ENCODE measurements at places on chromosomes 3 and 15. TPM values are rescaled to one million over a fixed set of nuclear protein-coding genes. Genes with fewer than 3 reads are reported as not detected.

DNA sequence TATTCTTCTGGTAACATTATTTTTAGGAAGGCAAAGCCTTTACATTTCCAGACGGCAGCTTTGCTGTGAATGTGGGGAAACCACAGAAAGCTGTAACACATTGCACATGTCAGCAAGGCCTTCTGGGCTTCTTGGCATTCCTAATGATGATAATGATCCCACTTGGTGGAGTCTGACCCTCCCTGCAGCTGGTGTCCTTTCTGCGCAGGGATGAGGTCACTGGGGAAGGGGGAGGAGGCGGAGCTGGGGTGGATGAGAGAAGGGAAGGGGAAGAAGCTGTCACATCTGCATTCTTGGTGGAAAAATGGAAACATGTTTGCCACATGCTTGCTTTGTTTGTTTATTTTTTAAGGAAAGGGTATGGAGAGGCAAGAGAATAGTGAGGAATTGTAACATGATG, 68.6 kb downstream of the FILIP1L start:
- DNase-seq: no peak

- no peak for DNase-seq
These were observed 109.7 kb downstream of the OCA2 start for GRCh38 chr15:27989427-27989826.

GOLGA8G gene
- not detected for total RNA-seq

DNA sequence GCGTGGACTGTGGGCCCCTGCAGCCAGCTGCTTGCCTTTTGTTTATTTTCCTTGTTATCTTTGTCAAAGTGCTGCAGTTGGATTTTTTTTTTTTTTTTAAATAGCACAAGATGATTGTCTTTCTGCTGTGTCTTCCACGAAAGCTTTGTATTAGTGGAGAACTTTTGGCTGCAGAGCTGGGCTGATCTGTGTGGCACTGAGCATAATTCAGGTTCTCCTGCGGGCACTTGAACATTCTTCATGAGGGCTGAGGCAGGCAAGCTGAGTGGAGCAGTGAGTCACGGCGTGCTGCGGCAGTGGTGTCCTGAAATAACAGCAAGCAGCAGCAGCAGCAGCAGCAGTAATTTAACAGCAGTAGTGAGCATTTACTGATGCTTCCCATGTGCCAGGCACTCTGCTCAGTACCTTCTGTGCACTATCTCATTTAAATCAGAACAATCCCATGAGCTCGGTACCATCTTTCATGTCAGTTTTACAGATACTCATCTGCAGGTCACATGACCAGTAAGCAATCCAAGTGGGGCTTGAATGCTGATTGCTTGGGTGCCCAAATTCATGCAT, 45.8 kb downstream of the MITF start:
- DNase-seq: no peak

- DNase-seq: no peak
These were observed 40.2 kb downstream of the ISL2 start for GRCh38 chr15:76376816-76377215.

PEX11A gene
- 1.8 TPM for total RNA-seq

DNA sequence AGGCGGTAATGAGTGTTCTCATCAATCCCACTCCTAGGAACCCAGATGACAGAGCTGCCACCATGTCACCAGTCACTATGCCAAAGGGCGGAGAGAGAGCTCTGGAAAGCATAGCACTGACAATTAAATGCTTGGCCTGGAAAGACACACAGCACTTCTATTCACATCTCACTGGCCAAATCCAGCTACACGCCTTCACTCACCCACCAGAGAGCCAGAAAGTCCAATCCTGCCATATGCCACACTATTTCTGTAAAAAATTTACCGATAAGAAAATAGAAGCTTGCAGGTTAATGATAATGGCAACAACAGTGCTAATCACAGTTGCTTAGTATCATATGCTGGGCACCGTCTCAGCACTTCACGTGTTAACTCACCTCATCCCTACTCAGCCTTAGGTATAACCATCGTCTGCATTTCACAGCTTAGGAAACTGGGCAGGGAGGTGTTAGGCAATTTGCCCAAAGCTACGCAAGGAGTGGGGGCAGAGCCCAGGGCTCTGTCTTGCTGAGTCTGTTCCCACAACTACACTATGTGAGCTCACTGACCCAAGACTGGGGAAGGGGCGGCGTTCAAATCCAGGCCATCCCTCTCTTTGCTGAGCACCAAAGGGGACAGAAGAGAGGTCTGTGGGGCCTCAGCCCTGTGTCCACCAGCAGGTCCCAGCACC, 16.5 kb downstream of the KLHL25 start:
- no peak for DNase-seq

- DNase-seq: no peak
These were observed 714 bp downstream of the ECT2 start for GRCh38 chr3:172751175-172751704.

GRCh38 chr3:45442679-45443253, 54.4 kb downstream of the LARS2 start:
- DNase-seq: no peak

DNA sequence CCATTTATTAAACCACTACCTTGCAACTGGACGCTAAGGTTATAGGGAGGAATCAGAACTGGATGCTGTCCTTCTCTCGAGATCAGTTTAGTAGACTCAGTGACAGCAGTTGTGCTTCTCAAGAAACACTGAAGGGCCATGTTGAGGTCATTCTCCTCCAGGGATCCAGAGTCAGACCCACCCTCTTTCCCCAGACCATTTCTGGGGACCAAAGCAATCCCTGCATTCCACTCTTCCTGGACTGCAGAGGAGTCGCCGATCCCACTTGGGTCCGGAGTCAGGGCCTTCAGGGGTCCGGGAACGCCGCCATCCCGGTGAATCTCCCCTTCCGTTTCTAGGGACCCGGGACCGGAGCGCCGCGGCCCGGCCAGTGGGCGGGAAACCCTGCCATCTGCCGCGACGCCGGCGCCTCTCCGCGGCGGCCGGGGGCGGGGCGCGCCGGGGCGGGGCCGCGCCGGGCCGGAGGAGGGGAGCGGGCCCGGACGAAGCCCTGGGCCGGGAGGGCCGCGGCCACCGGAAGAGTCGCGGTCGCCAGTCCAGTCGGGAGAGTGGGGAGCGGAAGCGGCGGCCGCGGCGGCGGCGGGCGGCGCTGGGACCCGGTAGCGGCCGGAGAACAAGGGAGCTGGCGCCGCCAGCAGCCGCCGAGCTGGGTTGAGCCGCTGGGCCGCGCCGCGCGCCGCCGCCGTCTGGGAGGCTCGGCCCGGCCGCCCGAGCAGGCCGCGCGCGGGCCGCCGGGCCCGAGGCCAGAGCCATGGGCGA, at the start of gene DVL3:
Gene DVL3, plus strand, starts transcription at position 493 of the 759 bp plus-strand sequence. Its CDS starts 259 bp downstream, at position 752.
- DNase-seq: peak; percentile 25

- DNase-seq: no peak
These were observed 161.3 kb upstream of the SLC2A2 start for GRCh38 chr3:171187706-171188290.

CHRM5 gene
- not detected for total RNA-seq

ARGFX gene
- total RNA-seq: not detected

DNA sequence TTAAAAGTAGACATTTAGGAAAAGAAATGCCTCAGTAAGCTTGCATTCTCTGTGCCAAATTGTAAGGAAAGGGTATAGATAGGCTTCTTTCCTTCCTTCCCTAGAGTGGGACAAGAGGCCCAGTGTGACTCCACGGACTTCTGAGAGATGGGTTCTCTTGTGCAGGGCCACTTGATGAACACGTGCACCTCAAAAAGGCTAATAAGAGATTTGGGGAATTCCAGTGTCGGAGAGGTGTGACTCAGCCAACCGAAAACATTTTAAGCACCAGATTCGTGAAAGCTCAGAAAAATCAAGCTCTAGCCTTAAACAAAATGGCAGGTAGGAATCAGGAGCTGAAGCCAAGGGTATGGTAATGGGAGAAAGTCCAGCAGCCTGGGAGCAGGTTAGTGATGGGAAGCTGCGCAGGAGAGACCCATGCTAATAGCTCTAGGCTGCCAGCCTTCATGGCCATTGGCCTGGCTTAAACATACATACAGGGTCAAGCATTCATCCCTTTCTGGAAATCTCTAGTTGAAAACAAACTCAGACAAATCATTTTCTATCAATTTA, 56.2 kb downstream of the SV2B start:
- no peak for DNase-seq

DNA sequence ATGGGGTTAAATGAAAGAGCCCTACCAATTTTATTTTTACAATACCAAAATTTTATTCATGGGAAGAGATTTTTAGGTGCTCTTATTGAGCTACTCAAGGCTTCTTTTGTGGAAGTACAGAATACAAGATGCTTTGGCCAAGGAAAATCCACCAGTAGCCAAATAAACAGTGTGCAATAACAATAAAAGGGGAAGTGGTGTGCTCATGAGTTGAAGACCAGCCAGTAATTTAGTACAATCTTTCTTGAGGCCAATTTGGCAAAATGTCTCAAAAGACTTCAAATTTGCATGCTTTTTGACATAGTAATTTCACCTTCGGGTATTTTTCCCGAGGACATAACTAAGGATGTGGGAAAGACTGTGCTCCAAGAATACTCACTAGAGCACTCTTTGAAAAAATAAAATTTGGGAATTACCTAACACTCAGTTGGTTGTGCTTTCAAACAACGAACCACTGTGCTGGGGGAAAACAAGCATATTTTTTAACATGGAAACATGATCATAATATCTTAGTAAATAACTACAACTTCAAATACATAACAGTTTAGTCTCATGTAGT, 294.0 kb downstream of the DIPK2A start:
- no peak for DNase-seq

SLC9C1 gene
- total RNA-seq: not detected

GRCh38 chr15:76168237-76168984, 108.6 kb downstream of the TMEM266 start:
- DNase-seq: no peak

METTL6 gene
- total RNA-seq: 19.6 TPM

DNA sequence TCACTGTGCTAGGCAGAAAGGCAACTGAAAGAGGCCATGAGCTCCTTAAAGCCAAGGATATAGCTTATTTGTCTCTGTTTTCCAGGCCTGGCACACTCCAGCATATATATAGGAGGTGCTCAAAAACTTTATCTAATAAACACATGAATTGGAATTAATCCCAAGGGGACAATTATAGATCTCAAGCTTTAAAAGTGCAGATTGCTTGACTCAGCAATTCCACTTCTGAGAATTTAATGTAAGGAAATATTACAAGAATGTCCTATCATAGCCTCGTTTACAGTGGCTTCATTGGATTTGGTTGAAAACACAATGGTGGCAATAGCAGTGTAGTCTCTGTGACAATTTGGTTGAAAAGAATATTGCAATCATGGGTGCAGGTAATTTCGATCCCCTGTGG, 267.3 kb downstream of the SHQ1 start:
- no peak for DNase-seq

RTP3 gene
- total RNA-seq: not detected

SOX14 gene
- total RNA-seq: not detected

DNA sequence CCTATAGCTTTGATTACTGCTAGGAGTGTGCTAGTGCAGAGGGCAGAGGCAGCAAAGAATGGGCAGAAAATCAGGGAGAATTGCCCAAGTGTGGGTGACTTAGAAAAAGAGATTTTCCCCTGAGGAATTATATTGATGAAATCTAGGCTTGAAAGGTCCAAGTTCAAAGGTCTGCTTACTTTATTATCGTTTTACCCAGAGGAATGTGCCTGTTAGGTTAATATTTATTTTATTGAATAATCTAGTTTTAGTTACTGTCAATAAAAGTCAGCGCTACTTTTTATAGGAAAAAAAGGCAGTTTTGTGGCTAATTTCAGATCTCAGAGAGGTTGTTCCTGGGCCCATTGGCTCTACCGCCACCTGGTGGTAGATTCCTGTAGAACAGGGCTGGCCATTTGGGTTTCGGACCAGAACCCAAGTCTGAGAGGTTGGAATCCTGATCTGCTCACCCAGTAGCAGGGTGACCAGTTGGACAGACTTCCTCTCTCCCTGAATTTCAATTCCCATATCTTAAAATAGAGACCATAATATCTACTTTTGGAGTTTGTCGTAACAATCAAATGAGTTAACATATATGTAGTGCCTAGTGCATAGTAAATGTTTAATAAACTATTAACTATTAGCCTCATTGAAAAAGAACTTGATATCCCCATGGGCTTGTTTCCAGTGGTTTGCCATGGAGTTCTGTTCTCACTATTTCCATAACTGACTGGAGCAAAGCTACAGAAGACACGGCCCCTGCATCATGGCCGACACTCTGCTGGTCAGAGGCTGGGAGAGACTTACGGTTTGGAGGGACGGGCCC, 62.7 kb upstream of the ZNF148 start:
- DNase-seq: peak; percentile 63

GRCh38 chr3:195133013-195133412, 137.9 kb downstream of the XXYLT1 start:
- DNase-seq: no peak

GRCh38 chr3:197001106-197001971, 28.3 kb downstream of the MELTF start:
- DNase-seq: no peak

- DNase-seq: no peak
These were observed 140.4 kb downstream of the ABI3BP start for GRCh38 chr3:100852840-100853239.

RASSF1 gene
- total RNA-seq: 33.7 TPM

DNA sequence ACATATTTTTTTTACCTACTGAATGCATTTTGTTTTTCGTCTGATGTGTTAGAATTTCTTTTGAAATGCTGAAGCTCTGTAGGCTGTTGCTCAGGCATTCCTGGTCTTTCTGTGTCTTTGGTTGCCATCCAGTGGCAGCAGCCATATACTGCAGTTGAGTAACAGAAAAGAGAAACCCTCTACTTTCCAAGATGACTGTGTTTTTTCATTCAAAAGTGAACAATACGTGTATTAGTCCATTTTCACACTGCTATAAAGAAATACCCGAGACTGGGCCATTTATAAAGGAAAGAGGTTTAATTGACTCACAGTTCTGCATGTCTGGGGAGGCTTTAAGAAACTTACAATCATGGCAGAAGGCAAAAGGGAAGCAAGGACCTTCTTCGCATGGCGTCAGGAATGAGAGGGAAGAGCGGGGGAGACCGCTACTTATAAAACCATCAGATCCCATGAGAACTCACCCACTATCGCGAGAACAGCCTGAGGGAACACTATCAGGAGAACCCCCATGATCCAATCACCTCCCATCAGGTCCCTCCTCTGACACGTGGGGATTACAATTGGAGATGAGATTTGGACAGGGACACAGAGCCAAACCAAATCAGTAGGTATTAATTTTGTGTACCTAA, 4.7 kb upstream of the GOLGA8B start:
- peak; percentile 46 for DNase-seq

DNA sequence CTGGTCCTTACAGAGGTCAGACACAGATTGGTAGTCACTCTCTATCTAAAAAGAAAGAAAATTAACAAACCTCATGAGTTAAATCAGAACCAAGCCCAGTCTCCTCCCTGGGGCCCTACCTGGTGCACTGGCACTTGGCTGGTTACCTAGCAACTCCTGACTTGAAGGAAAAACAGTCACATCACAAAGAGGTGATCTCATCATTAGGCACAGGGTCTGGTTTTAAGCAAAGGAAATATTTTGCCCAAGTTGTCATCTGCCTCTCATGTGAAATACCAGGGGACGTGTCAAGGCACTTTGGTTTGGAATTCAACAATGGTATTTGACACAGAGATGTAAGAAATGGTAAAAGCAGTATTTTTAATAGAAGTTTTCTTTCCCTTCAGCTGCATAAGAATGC, 47.7 kb upstream of the FMN1 start:
- DNase-seq: no peak

Data from activated T-cell treated with anti-CD3 and anti-CD28 coated beads, Interleukin-2, amount 50 U/mL, for 4 hours (primary cell).